Activated naive CD8-positive, alpha-beta T cell treated with anti-CD3 and anti-CD28 coated beads, Interleukin-2, amount 50 U/mL, for 24 hours (primary cell): ENCODE measurements at places on chromosomes 5 and 9.

DNA sequence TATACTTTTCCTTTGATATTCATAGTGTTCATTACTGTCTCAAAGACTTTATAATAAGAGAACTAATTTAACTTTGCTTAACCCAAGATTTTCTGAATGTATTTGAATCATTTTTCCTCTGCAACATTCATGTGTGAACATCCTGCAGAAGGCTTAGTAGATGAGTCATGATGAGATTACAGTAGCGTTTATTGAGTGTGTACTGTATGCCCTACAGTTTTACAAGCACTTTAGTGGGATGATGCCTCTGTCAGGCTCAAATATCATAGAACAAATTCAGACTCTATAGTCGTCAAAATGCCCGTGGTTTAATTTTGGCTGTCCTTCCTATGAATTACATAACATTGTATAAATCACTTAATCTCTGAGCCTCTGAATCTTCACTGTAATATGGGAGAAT lies 41.2 kb downstream of the FYB1 start:
- H3K27me3 ChIP-seq: no peaks in the 10 kb centered on the region
- peak overlapping the region; percentile 94 for H3K27ac ChIP-seq
- peaks cover 97% of the 10 kb centered on the region for H3K4me1 ChIP-seq
- no peak for DNase-seq

DNA sequence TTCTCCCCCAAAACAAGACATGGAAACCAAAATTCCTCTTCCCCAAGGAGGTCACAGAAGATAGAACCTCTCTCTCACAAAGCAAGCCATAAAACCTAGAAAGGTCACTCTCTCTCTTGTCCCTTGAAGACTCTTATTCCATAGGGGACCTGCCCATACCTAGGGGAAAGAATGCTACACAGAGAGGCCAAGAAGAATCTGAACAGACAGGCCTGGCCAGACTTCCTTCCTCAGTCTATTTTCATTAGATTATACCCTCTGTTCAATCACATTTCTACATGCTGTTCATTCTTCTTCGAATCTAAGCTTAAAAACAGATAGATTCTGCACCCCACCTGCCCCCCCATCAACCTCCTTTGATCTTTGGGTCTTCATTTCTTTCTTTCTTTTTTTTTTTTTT lies 206.8 kb downstream of the TLE4 start:
- no peak overlapping the region for H3K27ac ChIP-seq
- H3K4me1 ChIP-seq: no peaks in the 10 kb centered on the region
- no peak overlapping the region for H3K4me3 ChIP-seq
- no peak for DNase-seq
- no peaks in the 10 kb centered on the region for H3K27me3 ChIP-seq

DNA sequence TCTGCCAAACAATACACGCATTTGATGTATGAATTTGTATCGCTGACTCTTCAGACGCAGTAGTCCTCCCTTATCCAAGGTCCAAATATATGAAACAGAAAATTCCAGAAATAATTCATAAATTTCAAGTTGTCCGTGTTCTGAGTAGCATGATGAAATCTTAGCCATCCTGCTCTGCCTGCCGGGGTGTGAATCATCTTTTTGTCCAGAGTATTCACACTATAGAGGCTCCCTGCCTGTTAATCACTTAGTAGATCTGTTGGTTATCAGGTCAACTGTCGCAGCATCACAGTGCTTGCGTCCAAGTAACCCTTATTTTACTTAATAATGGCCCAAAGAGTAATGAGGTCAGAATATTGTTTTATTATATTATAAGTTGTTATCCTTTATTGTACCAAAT lies 268.1 kb downstream of the DOCK8 start:
- DNase-seq: no peak
- peaks cover 1% of the 10 kb centered on the region for H3K36me3 ChIP-seq
- H3K27me3 ChIP-seq: no peaks in the 10 kb centered on the region
- no peak overlapping the region for H3K27ac ChIP-seq

- no peak for DNase-seq
- no peak overlapping the region for H3K4me3 ChIP-seq
Observed at GRCh38 chr9:92992549-92992948, 45.2 kb downstream of the FGD3 start.

DNA sequence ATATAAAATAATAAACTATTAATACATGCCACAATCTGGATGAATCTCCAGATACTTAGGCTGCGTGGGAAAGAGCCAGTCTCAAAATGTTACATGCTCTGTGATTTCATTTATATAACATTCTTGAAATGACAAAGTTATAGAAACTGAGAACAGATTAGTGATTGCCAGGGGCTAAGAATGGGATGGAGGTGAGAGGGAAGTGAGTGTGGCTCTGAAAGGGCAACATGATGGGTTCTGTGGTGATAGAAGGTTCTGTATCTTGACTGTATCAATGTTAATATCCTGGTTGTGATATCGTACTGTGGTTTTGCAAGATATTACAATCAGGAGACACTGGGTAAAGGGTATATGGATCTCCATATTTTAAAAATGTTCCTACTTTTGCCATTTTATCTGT lies 50.7 kb downstream of the SPEF2 start:
- H3K4me3 ChIP-seq: no peak overlapping the region
- peak overlapping the region; percentile 17 for H3K27ac ChIP-seq
- DNase-seq: no peak
- no peaks in the 10 kb centered on the region for H3K27me3 ChIP-seq
- H3K36me3 ChIP-seq: peaks cover 17% of the 10 kb centered on the region
- H3K4me1 ChIP-seq: peaks cover 64% of the 10 kb centered on the region

- H3K4me3 ChIP-seq: no peak overlapping the region
- H3K27ac ChIP-seq: peak overlapping the region; percentile 37
- H3K36me3 ChIP-seq: peaks cover 77% of the 10 kb centered on the region
- DNase-seq: peak; percentile 37
Observed at GRCh38 chr9:121133104-121133816, 58.5 kb downstream of the CNTRL start.

DNA sequence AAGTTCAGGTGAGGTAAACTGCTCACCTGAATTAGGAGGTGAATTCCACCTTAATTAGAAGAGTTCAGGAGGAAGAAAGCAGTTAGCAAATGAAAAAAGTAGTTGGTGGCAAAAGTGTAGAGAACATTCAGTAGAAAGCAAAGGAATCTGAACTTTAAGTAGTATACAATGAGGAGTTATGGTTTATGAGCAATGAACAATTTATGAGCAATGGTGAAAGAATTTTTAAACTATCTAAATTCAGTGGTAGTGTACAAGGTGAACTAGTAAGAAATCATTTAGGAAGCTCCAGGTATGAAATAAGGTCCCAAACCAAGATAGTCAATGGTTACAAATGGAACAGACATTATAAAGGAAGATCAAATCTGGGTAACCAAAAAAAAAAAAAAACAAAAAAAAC lies 3.1 kb downstream of the CETN3 start:
- peaks cover 24% of the 10 kb centered on the region for H3K36me3 ChIP-seq
- H3K4me1 ChIP-seq: peaks cover 28% of the 10 kb centered on the region
- no peaks in the 10 kb centered on the region for H3K27me3 ChIP-seq

- H3K4me1 ChIP-seq: no peaks in the 10 kb centered on the region
- H3K27ac ChIP-seq: no peak overlapping the region
- no peaks in the 10 kb centered on the region for H3K27me3 ChIP-seq
- H3K36me3 ChIP-seq: no peaks in the 10 kb centered on the region
- no peak overlapping the region for H3K4me3 ChIP-seq
- DNase-seq: no peak
Observed at GRCh38 chr9:136291306-136292025, 12.4 kb downstream of the CCDC187 start.

GRCh38 chr5:50968356-50969149 lies 302.1 kb downstream of the PARP8 start:
- H3K27me3 ChIP-seq: peaks cover 76% of the 10 kb centered on the region
- no peaks in the 10 kb centered on the region for H3K36me3 ChIP-seq
- H3K4me3 ChIP-seq: peak overlapping the region; percentile 70
- H3K4me1 ChIP-seq: peaks cover 48% of the 10 kb centered on the region
- no peak for DNase-seq

GRCh38 chr5:163134061-163134460 lies 303.3 kb upstream of the CCNG1 start:
- no peak overlapping the region for H3K27ac ChIP-seq
- H3K4me3 ChIP-seq: no peak overlapping the region
- no peaks in the 10 kb centered on the region for H3K36me3 ChIP-seq
- no peaks in the 10 kb centered on the region for H3K27me3 ChIP-seq
- H3K4me1 ChIP-seq: no peaks in the 10 kb centered on the region
- DNase-seq: no peak
